ENCODE measurements at places on chromosomes 7 and 10.

DNA sequence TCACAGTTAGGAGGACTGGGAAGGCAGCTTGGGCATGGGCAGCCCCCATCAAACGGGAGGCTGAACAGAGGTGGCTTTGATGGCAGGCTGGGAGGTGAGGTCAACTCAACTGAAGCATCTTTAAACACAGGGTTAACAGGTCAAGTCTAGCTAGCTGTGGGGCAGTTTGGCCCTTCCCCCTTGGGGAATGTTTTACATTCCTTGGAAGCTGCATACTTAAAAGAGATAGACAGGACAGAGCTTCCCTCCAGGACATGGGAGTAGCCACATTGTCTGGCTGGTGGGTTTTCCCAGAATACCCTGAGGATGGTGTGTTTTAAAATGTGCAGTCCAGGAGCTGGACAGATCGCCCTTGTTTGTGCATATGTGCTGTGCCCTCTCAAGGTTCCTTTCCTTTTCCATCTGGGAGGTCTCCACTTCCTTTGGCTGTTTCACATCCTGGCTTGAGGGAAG, 6.8 kb upstream of the RASSF4 start:
- no peak for DNase-seq

DNA sequence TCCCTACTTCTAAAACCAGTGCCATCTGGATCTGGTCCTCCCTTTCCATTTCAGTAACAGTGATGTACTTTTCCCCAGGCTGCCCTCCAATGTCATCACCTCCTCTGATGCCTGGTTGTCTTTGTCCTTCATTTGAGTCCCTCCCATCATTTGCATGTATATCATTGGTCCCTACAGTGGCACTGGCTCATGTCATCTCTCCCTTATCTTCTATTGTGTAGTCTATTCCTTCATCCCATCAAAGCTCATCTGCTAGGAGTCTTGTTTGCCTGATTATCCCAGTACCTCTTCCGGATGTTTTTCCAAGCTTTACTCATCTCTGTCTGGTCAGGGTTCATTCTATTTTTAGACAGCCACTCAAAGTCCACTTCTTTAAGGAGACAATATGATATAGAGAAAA, 292.9 kb upstream of the BMPER start:
- DNase-seq, result no peak

DNA sequence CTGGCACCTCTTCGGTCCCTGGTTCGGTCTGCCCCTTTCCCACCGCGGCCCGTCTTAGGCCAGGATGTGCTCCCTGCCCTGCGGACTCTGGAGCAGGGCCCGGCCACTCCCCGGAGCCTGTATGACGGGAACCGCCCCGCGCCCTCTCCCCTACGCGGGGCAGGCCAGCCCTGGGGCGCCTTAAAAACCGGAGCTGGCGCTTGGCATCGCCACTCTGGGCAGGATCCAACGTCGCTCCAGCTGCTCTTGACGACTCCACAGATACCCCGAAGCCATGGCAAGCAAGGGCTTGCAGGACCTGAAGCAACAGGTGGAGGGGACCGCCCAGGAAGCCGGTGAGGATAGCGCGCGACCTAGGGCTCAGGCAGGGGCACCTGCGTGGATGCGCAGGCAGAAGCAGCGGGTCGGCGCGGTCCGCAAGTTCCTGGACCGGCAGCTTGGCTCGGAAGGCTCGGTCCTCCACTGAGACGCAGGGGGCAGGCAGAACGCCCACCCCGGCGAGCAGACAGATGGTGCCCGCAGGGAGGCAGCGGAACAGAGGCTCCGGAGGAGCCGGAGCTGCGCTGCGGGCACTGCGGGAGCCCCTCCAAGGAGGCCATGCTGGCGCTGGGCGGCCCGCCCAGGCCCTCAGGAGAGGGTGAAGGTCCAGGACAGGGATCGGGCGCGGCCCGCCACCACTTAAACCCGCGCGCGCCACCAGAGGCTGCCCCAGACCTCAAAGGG, at the start of gene ADIRF:
Gene ADIRF (plus strand): TSS at position 212 of the 723 bp plus-strand sequence. CDS start 63 bp downstream, at position 275.
- no peak for DNase-seq

DNA sequence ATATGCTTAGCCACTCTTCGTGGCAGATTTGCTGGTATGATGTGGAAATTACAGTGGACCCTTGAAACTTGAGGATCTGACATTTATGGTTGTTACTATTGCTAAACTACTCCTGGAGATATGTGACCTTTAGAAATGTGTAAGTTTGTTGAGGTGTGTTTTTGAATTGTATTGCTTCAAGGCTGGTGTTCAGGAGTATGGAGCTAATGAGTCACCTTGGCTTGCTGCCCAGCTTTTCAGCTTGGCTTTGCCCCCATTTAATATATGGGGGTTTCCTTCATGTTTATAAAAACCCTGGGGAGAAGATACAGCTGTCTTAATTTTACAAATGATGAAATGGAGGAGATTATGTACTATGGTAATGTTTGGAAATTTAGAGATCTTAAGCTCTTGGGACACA, 11.6 kb downstream of the HBP1 start:
- DNase-seq, result peak; percentile 58

DNA sequence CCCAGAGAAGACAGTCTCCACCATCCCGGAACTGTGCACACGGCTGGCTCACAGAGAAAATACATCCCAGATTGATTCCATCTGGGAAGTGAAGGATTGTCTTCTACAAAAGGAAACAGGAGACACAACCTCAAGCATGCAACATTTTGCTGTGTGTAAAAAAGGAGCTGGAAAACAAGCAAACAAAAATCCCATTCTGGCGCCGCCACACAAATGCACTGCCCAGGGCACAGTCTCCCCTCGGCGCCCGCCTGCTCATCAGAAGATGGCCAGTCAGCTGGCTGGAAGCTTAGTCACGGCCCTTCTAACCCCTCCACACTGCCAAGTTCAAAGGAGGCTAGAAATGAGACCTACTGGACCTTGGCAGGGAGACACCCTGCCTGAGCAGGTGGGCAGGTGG, 14.1 kb upstream of the CYTH3 start:
- DNase-seq, result no peak

DNA sequence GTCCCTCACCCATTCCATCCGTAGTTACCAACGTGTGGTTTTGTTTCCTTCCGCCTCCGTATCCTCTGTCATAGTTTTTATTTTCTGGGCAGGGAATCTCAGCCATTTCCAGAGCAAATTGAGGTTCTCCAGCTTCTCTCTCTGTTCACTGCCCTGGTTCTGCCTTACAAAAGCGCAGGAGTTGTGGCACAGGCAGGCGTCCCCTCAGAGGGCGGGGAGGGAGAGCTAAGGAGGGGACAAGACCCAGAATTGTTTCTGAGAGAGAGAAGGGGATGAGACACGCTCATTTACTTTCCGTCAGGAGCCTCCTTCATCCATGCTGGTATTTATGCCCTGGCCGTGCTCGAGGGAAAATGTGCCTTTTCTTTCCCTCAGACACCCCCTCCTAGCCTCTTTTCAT, 71.0 kb downstream of the SH2D4B start:
- DNase-seq, result no peak

- no peak for DNase-seq
Measured at GRCh38 chr7:26721450-26721849, 142.9 kb downstream of the SKAP2 start.

GRCh38 chr10:16904639-16905061, 87.4 kb upstream of the RSU1 start:
- no peak for DNase-seq

GRCh38 chr10:13038391-13038790, 36.9 kb upstream of the CCDC3 start:
- no peak for DNase-seq

DNA sequence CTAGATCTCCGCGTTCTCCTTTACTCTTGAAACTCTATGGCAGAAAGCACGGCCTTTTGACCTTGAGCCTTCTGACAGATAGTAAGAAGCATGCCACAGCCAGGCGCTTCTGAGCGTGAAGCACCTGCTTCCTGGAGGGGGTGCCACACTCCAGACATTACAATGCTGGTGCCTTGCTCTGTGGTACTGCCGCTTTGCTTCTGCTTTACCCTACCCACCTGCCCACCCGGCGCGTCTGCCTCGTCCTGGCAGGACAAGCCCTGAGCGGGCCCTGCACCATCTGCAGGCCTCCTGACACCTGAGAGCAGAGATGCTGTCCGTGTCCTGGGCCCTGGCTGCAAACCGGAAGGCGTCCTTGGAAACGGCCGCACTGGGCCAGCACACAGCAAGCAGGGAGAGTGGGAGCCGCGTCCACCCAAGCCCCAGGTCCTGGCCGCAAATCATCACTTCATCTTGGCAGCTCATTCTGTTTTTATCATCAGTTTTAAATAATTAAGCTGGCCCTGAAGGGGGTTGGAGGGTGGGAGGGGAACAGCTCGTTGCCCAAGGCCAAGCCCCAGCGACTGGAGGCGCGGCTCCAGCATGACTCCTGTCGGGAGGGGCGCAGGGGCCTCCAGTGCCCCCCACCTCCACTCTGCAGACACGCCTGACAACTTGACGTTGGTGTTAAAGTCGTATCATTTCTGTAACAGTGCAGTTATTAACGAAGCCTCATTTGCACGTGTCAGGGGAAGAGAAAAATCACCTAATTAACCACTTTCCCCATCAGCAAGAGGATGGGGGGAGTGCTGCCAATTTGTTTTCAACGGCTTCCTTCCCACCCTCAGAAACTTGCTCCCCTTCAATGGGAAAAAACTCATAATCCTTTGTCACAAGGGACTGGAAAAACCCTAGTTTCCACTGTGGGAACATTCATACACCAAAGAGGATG, 132.2 kb downstream of the MAD1L1 start:
- DNase-seq, result no peak

DNA sequence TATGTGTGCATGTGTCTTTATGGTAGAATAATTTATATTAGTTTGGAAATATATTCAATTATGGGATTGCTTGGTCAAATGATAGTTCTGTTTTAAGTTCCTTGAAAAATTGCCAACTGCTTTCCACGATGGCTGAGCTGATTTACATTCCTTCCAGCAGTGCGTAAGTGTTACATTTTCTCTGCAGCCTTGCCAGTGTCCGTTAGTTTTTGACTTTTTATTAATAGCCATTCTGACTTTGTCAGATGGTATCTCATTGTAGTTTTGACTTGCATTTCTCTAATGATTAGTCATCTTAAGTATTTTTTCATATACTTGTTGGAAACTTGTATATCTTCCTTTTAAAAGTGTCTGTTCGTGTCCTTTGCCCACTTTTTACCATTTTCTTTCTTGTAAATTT, 434.2 kb upstream of the POT1 start:
- DNase-seq, result no peak

DNA sequence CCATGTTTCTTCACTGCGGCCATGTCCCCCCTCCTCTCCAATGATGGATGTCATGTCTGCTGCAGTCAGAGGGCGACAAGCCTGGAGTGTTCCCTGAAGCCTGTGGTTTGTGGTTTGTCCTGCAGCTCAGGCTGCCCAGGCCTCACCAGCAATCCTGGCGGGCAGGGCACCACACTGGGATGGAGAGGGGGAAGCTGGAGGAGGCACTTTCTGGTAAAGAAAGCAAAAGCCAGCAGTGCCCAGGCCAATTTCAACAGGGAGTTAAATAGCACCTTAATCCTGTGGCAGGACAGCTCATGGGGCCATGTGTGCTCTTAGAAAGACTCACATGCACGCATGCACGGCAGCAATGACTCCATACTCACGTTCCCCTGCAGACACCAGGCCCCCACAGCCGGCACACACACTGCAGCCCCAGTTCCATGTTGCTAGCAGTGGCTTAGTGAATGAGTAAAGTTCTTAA, 158.3 kb downstream of the EGFR start:
- DNase-seq, result no peak

- DNase-seq, result no peak
Measured at GRCh38 chr7:105021967-105022366, 8.0 kb downstream of the KMT2E start.

GRCh38 chr10:79304479-79305087, 42.7 kb upstream of the PPIF start:
- DNase-seq, result no peak

DNA sequence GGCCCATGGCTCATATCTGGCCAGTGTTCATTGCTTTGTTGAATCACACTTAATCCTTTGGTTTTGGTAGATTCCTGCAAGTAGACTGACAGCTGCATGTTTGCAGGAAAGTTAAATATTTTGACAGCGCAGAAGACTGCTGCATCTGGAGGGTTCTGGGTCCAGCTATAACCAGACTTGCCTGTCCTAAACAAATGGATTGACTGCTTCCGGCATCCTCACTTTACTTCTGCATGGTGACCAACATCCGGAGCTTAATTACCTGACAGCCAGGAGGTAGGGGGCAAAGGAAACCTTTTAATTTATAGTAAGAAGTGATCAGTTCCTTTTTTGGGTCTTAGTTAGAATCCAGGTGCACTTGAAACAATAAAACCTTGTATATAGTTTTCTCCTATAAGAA, 263.3 kb downstream of the SNX10 start:
- no peak for DNase-seq

DNA sequence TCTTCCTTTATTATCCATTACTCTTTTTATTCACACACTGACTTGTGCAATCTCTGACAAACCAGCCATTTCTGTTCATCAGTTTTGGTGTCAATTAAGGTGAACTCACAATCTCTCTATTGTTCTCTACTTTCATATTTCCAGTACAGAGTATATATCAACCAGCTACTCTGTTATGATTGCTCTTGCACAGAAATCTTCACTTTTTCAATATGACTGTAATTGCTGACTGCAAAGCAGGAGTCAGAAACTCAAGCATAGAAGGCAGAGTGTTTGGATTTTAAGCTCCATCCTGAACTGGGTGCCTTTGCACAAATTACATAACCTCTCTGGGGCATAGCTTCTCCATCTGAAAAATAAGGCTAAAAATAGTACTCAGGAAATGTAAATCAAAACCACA, 1042.0 kb downstream of the GRM8 start:
- DNase-seq, result no peak

GRCh38 chr7:111588065-111588433, 25.8 kb upstream of the IMMP2L start:
- DNase-seq, result no peak

DNA sequence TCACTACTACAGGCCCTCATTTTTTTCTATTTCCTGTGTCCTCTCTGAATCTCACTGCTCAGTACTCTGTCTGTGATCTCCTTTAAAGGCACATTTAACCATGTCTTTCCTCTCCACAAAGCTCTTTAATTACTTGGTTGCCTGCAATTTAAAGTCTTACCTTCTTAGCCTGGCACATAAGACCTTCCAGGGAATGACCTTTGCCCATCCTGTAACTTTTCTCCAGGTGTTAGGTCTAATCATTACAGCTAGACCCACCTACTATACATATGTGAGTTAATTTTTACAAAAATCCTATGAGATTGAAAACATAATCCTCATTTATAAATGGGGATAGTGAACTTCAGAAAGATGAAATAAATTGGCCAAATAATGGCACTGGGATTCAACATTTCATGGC, 244.1 kb upstream of the RHOBTB1 start:
- DNase-seq, result no peak

- DNase-seq, result peak; percentile 20
Measured at GRCh38 chr7:98870121-98870651, 372 bp upstream of the TMEM130 start.

- DNase-seq, result no peak
Measured at GRCh38 chr7:130598056-130598455, 70.5 kb downstream of the COPG2 start.

- DNase-seq, result no peak
Measured at GRCh38 chr10:33240258-33240657, 94.2 kb downstream of the NRP1 start.

All from activated CD8-positive, alpha-beta memory T cell treated with anti-CD3 and anti-CD28 coated beads for 1 hour (primary cell).